ENCODE measurements at places on chromosomes 7 and 10.

DNA sequence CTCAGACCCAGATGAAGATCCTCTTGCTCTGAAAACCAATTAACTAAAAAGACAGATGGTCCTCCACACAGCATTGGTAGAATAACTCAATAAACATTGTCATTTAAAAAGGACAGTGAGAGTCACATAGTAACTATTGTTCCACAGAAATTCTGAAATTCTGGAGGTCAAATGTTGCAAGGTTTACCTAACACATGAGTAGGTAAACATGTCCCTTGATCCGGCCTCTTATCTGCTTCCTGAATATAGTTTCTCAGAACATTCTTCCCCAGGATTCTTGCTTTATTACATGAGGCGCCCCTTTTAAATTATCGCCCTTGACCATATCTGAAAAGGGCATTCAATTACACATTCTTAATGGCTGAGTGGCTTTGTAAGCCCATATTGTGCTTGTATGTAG is 270.7 kb downstream of the SEMA3D start:
- no peak for DNase-seq

GRCh38 chr7:146117576-146117975 is 975 bp downstream of the CNTNAP2 start:
- DNase-seq: no peak

- no peak for DNase-seq
These were observed 29.1 kb downstream of the CBLL1 start for GRCh38 chr7:107773027-107773426.

- no peak for DNase-seq
These were observed 15.7 kb downstream of the PPP1R3C start for GRCh38 chr10:91617072-91617609.

Measured in stimulated activated CD8-positive, alpha-beta memory T cell treated with anti-CD3 and anti-CD28 coated beads, Interleukin-4, amount 100 ng/mL, for 48 hours (primary cell).